CD4-positive, alpha-beta T cell treated with Interleukin-6 at 100 ng/mL for 8 hours (primary cell): ENCODE measurements at places on chromosomes 5 and 9.

GRCh38 chr5:16666883-16667398 is 50.1 kb upstream of the RETREG1 start:
- peak; percentile 12 for DNase-seq

DNA sequence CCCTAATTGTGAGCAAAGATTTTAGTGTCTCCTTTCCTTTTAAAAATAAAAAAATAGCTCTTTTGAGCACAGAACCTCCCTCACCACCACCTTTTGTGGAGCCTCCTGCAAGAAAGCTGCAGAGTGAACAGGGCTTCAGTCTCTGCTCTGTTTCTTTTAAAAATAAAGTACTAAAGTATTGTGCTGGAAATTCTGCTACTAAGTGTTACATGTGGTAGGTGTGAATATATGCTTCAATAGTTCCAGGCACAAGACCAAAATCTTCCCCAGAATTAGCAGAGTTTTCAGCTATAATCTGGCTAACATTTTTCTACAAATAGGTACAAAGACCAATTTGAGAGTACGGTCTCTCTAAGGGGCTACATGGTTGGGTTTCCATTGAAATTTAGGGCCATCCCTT is 40.3 kb upstream of the NFIB start:
- no peak for DNase-seq

DNA sequence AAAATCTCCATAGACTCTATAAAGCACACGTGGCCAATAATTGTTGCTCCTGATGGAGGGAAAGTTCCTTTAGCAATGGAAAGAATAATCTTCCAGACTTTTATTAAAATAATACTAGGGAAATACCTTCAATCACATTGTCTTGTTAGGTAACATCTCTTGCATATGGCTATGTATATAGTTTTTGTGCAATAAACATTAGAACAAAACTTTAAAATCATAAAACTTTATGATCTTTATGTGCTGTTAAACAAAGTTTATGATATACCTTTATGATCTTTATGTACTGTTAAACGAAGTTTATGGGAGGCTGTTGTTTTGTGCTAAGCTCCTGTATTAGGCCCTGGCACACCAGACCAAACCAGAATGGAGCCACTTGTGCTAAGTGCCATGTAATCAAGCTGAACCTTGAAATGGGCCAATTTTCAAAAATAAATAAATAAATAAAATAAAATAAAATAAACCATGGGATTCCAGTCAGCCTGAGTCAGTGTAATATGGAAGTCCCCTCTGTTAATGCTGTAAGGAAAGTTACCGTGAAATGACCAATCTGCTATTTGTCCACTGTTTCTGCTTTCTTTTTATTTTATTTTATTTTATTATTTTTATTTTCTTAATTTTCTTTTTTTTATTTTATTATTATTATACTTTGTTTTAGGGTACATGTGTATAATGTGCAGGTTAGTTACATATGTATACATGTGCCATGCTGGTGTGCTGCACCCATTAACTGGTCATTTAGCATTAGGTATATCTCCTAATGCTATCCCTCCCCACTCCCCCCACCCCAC is 431.3 kb downstream of the SPATA31D1 start:
- DNase-seq, result no peak

GRCh38 chr9:91659529-91660495 is 236.2 kb upstream of the NFIL3 start:
- no peak for DNase-seq

GRCh38 chr5:97194366-97194765 is 11.3 kb upstream of the RIOK2 start:
- no peak for DNase-seq

DNA sequence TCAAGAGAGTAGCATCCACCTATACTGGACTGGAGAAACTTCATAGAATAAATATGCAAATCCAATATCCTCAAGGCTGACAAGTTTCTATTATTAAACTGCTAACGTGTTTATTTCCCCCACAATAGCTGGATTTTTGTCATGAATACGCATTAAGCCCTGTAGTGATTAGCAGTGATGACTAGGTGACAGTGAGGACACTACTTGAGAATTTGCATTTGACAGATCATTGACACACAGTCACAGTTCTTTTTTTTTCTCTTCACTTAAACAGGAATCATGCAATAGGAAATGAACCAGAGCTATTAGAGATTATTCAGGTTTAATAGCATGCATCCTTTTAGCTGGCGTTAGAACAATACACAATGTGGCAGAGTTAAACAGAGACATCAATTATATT is 35.3 kb downstream of the MPDZ start:
- no peak for DNase-seq

DNA sequence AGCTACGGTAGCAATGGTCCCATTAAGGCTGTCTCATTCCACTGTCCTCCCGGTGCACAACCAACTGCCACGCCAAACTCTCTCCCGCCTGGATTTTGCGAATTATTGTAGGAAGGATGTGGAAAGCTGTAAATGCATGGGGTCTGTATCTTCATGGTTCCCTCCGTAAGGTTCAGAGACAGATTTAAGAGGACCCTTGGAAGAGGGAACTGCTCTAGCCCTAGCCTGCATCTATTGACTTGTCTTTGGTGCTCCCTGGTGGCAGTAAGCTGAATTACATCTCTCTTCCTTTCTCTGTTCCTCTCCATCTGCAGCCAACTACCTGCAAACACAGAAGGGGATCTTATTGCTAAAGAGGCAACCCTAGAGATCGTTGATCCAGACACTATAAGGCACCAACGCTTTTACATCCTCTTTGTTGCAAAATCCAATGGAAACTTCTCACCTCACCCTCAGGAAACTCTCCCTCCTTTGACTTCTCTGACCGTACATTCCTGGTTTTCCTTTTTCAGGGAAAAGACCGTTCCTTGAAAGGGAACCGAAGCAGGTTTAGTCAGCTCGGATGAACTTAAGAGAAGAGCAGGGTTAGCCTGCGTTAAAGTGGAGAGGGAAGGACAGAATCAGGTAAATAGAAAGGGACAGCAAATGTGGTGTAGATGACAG is 11.9 kb downstream of the CAPSL start:
- peak; percentile 71 for DNase-seq

DNA sequence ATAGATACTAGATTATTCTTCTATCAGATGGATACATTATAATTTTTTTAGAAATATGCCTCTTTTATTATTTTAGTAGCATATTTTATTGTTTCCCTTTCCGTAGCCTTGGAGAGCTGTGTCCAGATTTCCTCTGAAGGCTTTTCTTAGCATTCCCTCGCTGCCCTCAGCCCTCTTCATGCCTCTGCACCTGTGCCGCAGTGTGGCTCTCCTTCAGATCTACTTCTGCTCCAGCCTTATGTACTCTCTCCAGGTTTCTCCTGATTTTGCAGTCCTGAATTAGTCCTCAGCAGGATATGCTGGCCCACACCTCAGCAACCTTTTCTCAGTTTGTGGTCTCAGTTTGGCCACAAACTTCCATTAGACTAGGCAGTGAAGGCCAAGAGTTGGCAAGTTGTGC is 1052.0 kb downstream of the TAF11L14 start:
- no peak for DNase-seq

DNA sequence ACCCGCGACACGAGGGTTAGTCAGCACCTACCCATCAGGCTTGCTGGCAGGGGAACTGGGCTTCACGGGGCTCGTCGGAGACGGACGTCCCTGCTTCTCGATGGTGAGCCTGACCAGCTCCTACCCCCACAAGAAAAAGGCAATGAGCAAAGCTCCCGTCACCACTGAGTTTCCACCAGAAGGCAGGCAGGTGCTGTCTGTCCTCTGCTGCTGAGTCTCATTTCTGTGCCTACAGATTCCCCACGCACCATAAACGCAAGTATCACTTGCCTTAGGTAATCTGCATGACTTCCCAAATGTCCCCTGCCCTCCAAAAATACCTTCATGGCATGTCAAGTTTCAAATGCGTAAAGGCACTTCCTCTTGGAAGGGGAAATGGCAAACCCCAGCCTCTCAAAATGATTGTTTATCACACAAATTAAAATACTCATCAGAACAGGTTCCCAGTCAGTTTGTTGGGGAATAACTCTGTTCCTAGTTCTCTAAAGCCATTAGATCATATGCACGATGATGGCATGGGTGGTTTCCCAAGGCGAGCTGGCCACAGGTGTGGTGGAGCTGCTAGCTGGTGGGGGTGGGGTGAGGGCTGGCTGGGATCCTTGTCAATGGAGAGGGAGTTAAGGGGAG is 85.0 kb downstream of the PRRT1B start:
- no peak for DNase-seq

DNA sequence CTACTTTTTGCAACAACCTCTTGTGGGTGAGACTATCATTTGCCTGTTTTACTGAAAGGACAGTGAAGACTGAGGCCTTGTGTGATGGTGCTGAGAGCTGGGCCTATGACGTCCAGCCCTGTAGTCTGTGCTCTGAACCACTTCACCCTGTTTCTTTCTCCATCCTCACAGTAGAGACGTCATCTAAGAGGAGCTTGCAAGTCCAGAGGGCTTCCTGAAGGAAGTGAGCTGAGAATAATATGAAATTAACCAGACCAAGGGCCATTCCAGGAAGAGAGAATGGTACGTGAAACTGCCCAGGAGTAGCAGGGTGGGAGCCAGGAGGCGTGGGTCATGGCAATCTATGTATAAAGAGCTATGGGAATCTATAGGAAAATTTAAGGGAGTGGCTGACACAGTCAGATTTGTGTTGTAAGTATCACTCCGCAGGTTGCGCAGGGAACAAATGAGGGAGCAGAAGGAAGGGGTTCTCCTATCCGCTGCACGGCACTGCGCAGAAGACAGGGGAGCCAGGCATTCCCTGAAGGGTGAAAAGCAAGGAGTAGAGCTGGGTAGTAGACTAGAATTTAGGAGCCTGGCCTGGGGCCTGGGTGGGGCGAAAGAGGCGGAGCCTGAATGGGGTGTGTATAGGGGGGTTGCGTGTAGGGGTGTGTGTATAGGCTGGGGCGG is 596 bp upstream of the FGFR4 start:
- no peak for DNase-seq

- DNase-seq, result no peak
Measured at GRCh38 chr5:180166176-180166575, 42.8 kb downstream of the RASGEF1C start.

DNA sequence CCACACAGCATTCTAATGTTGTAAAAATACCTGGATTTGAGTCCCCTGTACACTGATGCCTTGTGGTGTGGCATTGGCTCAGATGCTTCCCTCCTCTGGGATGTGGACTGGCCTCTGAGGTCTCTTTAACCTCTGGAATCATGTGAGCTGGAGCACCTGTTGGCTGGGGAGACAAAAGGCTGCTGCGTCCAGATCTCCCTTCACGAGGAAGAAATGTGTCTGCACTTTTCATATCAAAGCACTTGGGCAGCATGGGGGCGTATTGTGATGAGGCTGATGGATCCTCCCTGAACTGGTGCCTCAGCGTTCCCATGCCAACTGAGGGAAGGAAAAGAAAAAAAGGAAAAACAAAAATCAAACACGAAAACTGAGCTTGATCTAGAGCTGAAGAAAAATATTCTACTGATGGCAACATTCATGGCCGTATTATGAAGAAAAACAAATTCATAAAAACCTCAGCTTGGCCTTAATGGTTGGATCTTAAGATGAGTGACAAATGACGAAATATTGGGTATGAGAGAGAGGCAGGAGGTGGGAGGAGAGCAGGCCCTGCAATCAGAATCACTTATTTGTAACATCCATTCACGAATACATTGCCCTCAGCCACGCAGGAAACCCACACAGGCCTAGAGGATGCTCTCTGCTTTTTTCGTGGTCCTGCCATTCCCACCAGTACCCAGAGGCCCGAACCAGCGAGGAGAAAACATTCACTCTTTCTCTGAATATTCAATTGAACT is 26.2 kb downstream of the GRIA1 start:
- no peak for DNase-seq

DNA sequence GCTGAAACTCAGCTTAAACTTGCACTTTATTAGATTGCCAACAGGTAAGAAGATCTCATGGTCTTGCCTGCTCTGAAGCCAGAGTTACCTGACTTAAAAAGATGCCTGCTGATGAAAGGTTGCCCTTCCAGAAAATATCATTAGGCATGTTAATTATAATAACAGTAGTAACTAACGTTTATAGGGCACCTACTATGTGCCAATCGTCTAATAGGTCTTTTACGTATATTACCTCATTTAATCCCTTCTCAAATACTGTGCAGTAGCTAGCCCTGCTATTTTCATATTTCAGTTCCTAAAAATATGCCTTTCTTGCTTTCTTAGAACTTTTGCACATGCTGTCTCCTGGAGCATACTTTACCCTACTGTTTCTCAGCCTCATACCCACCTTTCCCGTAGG is 40.1 kb downstream of the TGFBR1 start:
- DNase-seq, result no peak

- no peak for DNase-seq
Measured at GRCh38 chr5:149265597-149265996, 6.1 kb upstream of the AFAP1L1 start.
